ENCODE measurements at places on chromosomes 16 and 17. TPM values are rescaled to one million over a fixed set of nuclear protein-coding genes. Genes with fewer than 3 reads are reported as not detected.

- no peaks in the 10 kb centered on the region for H3K4me1 ChIP-seq
- H3K4me3 ChIP-seq = no peak overlapping the region
- no peak for DNase-seq
- no peaks in the 10 kb centered on the region for H3K36me3 ChIP-seq
- H3K27ac ChIP-seq = no peak overlapping the region
Measured at GRCh38 chr16:54631782-54632181, 298.9 kb upstream of the IRX5 start.

GRCh38 chr16:14101415-14101814 lies 30.3 kb downstream of the MRTFB start:
- H3K36me3 ChIP-seq = no peaks in the 10 kb centered on the region
- no peak for DNase-seq
- H3K27ac ChIP-seq = no peak overlapping the region
- no peaks in the 10 kb centered on the region for H3K27me3 ChIP-seq
- H3K4me1 ChIP-seq = peaks cover 67% of the 10 kb centered on the region
- H3K4me3 ChIP-seq = no peak overlapping the region

DNA sequence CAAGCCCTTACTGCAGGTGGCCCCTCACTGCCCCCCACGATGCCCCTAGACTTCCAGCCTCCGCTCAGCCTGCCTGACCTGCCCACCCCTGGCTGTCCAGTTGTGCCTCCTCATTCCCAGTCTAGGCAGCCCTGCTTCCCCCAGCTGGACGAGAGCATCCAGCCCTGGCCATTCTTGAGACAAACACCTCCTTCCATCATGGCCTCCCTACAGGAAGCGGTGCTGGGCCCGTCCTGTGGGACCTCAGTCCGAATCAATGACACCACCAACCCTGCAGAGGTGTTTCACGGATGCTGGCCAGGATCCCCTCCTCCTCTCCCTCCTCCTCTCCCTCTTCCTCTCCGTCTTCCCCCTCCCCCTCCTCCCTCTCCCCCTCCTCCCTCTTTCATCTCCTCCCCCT lies 28.3 kb downstream of the CCDC40 start:
- no peaks in the 10 kb centered on the region for H3K27me3 ChIP-seq
- no peak overlapping the region for H3K27ac ChIP-seq
- H3K36me3 ChIP-seq = no peaks in the 10 kb centered on the region
- H3K4me1 ChIP-seq = peaks cover 8% of the 10 kb centered on the region

DNA sequence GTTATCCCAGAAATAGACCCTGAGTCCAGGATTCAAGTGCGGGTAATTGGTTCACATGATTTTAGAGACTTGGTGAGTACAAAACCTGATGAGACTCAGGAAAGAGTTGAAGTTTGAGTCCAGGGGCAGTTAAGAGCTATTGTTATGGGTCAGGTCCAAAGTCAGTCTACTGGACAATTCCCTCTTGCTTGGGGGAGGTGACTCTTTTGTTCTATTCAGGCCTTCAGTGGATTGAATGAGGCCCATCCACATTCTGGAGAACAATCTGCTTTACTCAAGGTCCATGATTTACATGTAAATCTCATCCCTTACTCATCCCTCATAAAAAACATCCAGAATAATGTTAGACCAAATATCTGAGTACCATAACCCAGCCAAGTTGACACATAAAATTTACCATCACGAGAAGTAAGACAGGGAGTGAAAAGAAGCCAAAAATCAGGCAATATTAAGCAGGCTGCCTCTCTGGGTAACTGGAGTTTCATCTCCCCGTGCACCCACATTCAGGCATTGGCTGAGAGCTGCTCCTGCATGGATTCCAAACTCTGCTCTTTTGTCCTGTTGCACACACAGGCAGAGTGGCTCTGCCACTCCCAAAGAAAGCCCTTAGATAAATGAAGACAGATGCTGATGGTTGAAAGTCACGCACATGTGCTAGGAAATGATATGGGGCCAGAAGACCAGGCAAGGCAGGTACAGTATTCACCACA lies 156.0 kb upstream of the SALL1 start:
- H3K27ac ChIP-seq = no peak overlapping the region
- H3K36me3 ChIP-seq = no peaks in the 10 kb centered on the region
- H3K4me3 ChIP-seq = no peak overlapping the region

Gene CSHL1
- total RNA-seq = not detected

Gene SLC38A8
- total RNA-seq = not detected

Gene SEZ6L2
- total RNA-seq = 0.17 TPM

Gene OR2C1
- not detected for total RNA-seq

Gene ASGR1
- 0.39 TPM for total RNA-seq

Gene RAB26
- 0.89 TPM for total RNA-seq

All from psoas muscle (tissue), 8 donors.